ENCODE measurements at places on chromosomes 11 and 22.

GRCh38 chr11:118933486-118933885 lies 7.8 kb upstream of the BCL9L start:
- no peak for DNase-seq

GRCh38 chr22:48579928-48580309 lies 1247.8 kb downstream of the BRD1 start:
- DNase-seq, result no peak

DNA sequence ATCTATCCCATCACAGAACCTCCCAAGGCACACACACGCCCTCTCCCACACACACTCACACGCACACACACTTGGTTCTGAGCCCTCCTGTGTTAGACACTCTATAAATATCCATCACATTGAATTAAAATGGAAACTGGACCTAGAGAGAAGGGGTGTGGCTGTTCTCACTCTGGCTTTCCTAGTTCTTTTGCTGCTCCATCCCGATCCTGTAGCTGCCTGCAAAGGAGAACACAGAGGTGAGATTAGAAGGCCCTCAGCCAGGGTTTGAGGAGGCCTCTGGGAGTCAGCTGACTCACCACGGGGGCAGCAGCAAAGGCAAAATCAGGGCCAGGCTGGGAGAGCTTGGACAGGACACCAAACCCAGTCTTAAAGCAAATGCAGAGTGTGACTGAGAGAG lies 192.3 kb upstream of the CADM1 start:
- DNase-seq, result no peak

- no peak for DNase-seq
Measured at GRCh38 chr22:24878969-24879368, 67.5 kb downstream of the LHFPL7 start.

- no peak for DNase-seq
Measured at GRCh38 chr22:42887120-42887519, 30.0 kb upstream of the ARFGAP3 start.

DNA sequence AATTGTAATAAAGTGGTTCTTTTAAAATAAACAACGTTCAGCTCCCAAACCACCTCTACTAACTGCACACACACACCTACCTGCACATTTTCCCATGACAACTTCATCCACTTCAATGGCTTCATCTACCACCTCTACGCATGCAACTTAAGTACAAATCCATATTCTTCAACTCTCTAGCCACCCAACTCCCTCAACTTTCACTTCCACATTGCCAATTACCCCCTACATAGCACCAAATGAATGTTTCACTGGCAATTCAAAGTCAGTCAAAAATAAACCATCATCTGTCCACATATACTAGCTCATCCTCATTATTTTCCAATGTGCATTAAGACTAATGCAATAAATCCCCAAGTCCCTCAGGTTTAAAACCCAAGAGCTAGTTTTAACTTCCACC lies 50.7 kb upstream of the ARHGAP32 start:
- no peak for DNase-seq

DNA sequence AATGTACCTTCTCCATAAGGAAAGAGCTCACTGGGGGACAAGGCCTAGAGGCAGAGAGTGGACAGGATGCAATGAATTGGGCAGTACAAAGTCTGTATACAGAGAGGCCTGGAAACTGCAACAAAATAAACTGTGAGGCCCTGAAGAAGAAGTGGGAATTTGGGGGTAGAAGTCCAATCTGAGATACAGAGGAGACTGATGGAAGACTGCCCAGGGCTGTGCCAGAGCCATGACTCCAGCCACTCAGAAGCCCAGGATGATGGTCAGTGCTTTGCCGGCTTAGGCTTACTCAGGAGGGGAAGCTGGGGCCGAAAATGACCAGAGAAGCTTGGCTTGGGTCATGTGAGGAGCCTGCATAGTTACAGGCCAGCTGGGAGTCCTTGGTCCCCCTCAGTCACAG lies 5.7 kb downstream of the SAA4 start:
- DNase-seq, result no peak

DNA sequence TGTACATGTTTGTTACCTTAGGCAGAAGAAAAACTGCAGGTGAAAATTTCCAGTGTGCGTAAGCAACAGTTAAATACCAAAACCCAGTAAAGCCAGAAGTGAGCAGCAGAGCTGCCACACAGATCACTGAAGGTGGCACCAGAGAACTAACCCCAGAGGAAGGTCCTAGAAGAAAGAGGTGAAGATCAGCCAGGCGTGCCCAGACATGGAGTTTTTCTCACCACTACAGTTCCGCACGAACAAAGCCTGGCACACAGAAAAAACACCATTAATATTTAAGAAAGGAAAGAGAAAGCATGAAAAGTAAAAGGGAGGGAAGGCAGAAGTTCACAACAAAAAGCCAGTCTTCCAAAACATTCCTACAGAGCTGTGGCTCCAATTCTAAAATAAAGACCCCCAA lies 60.7 kb downstream of the STK33 start:
- no peak for DNase-seq

DNA sequence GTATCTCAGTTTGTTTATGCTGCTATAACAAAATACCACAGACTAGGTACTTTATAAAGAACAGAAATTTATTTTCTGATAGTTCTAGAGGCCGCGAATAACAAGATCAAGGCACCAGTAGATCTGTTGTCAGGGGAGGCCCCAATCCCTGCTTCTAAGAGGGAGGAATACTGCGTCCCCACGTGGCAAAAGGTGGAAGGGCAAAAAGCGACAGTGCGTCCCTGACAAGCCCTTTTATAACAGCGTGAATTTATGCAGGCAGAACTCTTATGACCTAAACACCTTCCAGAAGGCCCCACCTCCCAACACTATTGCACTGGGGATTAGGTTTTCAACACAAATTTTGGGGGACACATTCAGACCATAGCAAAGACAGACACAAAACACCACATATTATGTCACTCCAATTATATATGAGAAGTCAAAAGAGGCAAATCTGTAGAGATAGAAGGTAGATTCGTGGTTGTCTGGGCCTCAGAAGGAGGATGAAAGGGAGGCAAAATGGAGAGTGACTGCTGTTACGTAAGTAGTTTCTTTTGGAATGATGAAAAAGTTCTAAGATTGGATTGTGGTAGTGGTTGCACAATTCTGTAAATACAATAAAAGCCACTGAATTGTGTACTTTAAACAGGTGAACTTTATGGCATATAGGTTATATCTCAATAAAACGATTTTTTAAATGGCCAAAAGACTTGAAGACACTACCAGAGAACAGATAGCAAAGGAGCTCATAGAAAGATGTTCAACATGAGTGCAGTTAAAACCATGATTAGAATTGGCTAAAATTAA lies 30.1 kb upstream of the TNRC6B start:
- no peak for DNase-seq
